ENCODE measurements at places on chromosomes 2 and 18.

- no peak for DNase-seq
Measured at GRCh38 chr2:169743549-169743948, 9.9 kb downstream of the KLHL23 start.

DNA sequence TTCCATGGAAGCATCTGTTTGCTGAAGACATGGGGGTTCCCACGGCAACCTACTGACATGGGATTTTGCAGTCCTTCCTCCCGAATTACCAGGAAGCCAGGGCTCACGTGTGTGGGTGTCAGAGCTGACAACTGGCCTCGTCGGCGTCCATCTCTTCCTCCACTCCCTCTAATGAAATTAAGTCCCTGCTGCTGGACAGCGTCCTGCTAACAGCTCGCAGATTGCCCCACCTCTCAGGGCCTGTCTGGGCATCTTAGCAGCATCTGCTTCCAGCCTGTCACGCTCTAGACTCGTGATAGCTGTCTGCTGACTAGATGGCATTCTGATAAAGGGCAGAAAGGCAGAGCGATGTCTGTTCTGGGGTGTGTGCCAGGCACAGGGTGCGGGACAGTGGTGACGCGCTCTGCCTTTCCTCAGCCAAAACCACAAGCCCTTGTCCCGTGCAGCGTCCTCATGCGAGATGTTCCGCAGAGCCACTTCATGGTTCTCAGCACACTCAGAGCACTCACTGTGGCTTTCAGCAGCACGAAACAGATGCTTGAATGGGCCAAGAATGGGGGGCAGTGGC is 161.1 kb downstream of the ARL4C start:
- no peak for DNase-seq

DNA sequence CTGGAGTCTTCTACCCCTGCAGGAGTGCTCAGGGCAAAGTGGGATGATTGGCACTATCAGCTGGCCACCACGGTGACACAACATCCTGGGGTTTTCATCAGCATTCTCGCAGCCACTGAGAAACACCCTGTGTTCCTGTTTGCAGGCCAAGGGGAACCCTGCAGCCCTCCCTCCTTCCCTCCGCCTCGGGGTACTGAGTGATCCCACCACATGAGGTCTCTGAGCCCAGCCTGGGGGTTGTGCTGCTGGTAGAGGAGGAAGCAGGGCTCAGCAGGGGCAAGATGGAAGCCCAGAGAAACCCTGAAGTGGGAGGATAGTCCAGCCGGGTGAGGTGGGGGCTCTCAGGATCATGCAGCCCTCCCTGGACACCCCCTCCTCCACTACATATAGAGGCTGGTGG is at the start of gene OXER1:
Gene OXER1 (minus strand): TSS at position 40 of the 400 bp plus-strand sequence. CDS start 73 bp downstream, outside the sequence.
- no peak for DNase-seq

GRCh38 chr18:26097563-26097962 is 7.2 kb upstream of the SS18 start:
- no peak for DNase-seq

Data from stimulated activated CD4-positive, alpha-beta T cell treated with anti-CD3 and anti-CD28 coated beads, Interleukin-12 subunit alpha, Interleukin-12 subunit beta, amount 100 ng/mL, for 4 hours (primary cell).